ENCODE measurements at places on chromosomes 4 and X.

GRCh38 chr4:26912069-26912468, 51.4 kb downstream of the STIM2 start:
- no peak for DNase-seq

DNA sequence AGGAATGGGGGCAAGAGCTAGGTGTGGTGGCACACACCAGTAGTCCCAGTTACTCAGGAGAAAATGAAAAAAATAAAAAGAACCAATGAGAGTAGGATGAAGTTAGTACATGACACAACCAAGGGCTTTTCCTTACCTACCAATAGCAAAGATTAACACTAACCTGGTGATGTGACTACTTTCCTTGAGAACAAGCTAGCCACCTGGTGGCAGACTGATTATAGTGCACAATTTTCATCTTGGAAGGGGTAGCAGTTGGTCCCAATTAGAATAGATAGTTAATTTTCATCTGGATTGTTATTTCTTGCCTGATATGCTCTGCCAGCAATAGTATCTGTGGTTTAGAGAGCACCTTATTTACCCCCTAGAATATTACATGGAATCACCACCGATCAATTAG, 1216.8 kb upstream of the PABPC4L start:
- no peak for DNase-seq

DNA sequence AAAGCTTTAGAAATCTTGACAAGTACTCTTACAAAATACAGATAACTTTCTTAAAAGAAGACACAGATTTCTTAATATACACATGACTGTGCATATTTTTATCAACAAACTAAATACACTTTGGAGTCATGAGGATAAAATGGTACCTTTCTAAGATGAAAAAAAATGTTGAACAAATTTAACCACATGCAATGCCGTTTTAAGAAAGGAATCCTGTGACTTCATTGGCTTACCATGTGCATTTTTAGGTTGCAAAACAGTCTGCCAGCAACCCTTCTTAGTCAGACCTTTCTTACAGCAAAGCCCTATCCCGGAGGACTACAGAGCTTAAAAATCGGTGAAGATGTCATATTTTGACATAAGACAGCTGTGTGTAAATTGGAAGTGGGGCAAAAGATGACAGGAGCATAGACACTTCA, 51.7 kb downstream of the GASK1B start:
- no peak for DNase-seq

DNA sequence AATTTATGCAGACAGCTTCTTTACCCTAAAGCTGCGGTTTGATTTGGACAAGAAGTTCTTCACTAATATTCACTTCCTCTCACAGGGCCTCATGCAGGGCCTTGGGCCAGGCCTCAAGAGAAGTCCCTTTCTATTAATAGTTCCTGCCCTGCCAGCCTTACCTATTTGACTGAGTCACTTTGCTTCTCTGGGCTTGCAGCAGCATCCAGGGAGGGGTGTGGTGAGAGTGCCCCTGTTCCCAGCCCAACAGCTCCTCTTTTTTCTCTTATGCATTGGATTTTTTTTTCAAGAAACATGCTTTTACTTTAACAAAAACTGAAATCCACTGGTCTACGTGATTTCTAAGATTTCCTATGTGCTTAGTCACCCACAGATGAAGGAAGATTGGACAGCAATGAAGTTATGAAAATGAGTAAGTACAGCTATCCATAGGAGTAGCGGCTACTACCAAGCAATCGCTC, 26.7 kb downstream of the FAM156B start:
- DNase-seq: no peak

GRCh38 chr4:73864365-73864764, 4.8 kb upstream of the CXCL1 start:
- DNase-seq: no peak

GRCh38 chrX:106484233-106484632, 127.5 kb upstream of the RADX start:
- DNase-seq: no peak

GRCh38 chrX:10404436-10404835, 215.9 kb downstream of the MID1 start:
- DNase-seq: no peak

DNA sequence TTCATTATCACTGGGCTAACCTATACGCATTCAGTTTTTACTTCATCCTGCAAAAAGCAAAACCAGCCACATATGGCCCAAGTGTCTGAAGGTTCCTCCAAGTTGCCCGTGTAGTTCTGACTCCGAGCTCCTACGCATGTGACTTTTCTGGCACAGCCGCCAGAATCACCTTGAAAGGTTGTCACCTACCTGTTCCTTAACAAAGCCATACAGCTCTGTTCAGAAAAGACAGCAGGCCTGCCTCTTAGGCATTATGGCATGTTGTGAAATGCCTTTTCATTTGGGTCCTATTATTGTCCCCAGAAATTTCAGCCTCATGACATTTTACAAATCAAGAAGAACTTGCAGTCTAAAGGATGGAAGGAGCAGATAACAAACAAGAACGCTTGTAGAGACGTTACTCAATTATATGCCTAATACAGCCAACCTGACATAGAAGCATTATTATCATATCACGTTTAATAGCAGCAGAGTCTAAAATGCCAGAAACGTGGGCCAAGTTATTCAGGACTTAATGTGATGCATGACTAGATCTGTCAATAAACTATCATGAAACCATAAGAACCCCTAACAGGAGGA, 118.5 kb downstream of the RBM47 start:
- no peak for DNase-seq

- no peak for DNase-seq
Observed at GRCh38 chrX:23787745-23788118, 4.8 kb downstream of the SAT1 start.

GRCh38 chr4:82921795-82922194, 21.3 kb downstream of the THAP9 start:
- DNase-seq: no peak

- no peak for DNase-seq
Observed at GRCh38 chrX:47563801-47564315, 2.9 kb downstream of the ARAF start.

- DNase-seq: no peak
Observed at GRCh38 chr4:96585304-96585703, 745.4 kb downstream of the PDHA2 start.

DNA sequence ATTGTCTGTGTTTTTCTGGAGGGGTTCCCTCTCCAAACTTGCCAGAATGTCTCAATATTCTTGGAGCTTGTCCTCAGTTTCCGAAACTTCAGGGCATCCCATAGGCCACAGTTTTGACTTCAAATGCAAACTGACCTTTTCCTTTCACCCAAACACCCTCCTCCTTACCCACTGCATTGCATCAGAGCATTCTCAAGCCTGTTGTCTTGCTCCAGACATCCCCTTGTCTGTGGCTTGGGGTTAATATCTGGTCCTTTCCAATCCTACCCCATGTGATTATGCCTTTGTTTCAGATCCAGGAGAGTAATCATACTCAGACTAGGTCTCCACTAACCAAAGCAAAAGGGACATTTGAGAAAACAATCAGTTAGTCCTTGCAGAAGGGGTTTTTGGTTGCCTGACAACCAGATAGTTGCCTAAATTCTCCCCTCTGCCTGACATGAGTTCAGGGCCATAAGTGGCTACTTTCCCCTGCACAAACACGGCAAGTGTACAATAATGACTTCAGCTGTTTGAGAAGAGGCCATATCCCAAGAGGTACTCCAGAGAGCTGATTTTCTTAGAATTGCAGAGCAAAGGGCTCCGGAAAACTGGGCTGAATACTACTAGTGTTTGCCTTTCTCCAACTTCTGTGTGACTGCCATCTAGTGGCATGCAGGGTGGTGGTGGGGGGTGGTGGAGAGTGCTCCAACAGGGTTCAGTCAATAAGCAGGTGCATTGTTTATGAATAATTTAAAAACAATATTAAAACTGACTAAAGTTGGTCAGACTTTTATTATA, 130.2 kb downstream of the CHRDL1 start:
- no peak for DNase-seq

DNA sequence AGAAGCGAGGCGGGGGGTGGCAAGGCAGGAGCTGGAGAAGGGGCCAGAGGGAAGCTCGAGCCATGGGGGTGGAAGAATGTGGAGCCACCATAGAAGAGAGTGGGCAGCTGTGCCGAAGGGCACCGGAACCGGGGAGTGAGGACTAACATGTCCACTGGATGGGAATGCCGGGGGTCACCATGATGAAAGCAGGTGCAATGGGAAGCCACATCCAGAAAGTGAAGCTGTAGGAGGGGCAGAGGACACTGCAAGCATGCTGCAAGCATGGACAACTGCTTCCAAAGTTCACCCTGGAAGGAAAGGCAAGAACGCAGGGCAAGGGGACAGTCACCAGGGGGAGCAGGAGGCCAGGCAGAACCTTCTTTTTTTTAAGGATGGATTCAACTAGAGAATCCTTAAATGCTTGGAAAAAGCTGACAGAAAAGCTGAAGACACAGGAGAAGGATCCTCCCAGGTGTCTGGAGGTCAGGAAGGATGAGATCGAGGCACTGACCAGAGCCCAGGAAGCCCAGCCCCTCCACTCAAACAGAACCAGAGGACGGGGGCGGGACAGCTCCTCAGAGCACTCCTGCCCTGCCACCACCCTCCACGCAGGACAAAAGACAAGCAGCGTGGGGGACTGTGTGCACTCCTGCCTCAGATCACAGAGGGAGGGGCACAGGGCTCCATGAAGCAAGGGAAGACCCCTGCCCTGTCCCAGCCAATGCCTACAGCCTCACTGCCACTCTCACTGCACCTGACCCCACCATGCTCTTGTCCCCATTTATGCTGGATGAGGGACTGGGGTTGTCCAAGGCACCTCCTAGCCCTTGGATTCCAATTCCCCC, 169.2 kb downstream of the AFAP1 start:
- DNase-seq: no peak

GRCh38 chrX:16917120-16917519, 29.3 kb upstream of the REPS2 start:
- no peak for DNase-seq

DNA sequence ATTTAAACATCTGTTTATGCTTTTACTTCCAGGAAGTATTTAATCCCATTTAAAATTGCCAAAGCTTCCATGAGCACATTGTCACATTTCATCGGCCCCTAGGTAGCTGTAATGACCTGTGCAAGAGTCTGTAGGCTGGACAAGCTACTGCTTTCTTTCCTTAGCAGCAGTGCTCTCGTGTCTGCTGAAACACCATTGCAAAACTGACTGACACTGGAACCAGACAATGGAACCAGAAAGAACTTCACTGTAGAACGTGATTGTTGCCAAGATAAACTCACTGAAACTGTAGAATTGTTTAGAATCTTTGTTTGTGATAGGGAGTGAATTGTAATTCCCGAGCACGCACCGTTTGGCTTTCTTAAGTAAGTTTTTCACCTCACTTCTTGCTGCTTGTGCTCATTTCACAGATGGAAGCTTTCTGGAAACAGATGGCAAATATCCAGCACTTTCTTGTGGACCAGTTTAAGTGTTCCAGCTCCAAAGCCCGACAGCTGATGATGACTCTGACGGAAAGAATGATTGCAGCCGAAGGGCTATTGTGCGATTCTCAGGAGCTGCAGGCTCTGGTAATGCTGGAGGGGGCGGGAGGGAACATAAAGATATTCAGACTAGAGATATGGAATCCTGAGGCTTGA, 36.9 kb downstream of the EVC start:
- no peak for DNase-seq

GRCh38 chr4:113446019-113446418, 315.5 kb downstream of the CAMK2D start:
- no peak for DNase-seq

DNA sequence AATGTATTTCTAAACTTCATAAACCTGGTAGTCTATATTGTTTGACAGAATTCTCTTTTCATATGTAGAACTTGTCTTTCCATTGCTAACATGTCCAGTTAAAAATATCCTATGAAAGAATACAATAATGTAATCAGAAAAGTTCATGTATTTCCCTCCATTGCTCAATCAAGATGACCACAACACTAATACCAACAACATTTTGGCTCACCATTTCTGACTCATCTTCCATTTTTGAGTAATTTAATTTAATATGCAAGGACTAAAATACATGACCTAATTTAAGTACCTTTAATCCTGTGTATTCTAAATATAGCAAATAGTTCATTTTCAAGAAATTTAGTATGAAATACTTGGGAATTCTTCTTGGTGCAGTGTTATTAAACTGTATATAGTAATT, 239.5 kb upstream of the GPC4 start:
- DNase-seq: no peak

DNA sequence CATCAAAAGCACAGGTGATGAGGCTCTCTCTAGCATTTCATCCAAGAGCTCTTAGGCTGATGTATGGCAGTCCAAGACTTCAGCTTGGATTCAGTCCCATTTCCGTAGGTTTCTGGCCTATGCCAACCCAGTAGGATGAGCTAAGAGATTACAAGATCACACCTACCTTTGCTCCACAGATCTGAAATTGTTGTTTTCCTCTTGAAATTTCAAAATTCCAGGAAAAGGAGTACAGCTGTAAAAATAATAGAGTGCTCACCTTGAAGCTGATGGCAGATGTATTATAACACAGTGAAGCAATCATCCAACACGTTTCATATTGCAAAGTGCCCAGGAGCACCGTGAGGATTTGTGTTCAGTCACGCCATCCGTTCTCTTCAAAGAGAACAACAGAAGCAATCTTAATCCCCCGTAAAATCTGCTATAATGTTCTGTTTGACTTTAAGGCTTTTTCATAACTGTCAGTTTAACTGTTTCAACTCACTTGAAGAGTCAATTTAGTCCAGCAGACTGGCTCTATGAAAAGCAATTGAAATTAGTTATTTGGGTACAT, 137.5 kb downstream of the CPE start:
- DNase-seq: no peak

DNA sequence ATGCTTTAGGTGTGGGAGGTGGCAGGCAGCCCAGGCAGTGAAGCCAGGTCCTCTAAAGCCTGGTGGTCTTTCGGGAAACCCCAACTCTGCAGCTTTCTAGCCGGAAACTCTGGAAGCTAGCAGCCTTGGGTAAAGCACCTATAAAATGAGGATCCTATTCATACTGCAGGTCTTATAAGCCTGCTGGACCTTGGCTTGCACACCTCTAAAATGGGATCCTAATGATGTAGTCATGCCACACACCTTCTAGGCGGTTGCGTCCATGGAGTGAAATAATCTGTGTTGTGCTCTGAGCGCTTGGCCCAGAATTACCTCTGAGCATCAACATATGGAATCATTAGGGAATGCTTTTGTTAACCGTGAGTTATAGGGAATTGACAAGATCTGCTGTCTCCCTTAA, 36.0 kb upstream of the STS start:
- DNase-seq: no peak

- DNase-seq: no peak
Observed at GRCh38 chrX:47232197-47232802, 509 bp upstream of the USP11 start.

DNA sequence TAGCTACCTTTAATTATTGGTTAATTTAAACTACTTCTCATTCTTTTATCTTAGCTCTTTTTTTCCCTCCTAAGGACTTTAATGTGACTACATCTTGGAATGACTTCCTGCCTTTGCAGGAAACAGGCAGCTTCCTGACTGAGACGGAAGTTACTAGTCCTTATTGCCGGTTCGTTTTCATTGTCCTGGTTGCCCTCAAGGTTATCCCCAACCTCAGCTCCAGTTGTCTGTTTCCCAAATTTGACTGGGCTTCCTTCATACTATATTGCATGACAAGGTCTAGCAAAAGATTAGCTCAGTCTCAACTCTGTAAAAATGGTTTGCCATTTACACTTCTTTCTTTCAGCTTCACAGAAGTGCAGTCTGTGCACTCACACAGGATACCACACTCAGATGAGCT, 109.9 kb upstream of the DDX53 start:
- no peak for DNase-seq
